DMS 273 treated with DMSO at 0.1 percent for 48 hours (cell line): ENCODE measurements at places on chromosomes 2 and 18.
A peak's percentile ranks its signal among the peaks of the same experiment; 100 is the strongest.

- no peak for DNase-seq
Observed at GRCh38 chr2:178380763-178381162, 70.2 kb downstream of the PRKRA start.

DNA sequence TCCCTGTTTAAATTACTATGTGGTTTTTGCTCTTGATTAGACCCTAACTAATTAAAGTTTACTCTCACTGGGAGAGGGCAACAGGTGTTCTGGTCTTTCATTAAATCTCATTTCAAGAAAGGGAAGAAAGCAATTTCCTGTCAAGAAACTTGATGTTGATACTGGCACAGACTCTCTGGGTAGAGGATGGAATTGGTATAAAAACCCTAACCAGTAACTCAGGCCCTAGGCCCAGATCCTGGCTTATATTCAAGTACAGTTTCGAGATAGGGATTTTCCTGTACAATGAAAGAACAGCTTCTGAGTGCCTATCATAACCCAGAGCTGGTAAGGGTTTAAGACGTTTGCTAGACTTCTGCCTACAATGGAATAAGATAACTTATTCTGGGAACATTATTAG is 61.6 kb upstream of the ACYP2 start:
- no peak for DNase-seq

GRCh38 chr2:100206731-100207255 is 64.4 kb upstream of the AFF3 start:
- no peak for DNase-seq

DNA sequence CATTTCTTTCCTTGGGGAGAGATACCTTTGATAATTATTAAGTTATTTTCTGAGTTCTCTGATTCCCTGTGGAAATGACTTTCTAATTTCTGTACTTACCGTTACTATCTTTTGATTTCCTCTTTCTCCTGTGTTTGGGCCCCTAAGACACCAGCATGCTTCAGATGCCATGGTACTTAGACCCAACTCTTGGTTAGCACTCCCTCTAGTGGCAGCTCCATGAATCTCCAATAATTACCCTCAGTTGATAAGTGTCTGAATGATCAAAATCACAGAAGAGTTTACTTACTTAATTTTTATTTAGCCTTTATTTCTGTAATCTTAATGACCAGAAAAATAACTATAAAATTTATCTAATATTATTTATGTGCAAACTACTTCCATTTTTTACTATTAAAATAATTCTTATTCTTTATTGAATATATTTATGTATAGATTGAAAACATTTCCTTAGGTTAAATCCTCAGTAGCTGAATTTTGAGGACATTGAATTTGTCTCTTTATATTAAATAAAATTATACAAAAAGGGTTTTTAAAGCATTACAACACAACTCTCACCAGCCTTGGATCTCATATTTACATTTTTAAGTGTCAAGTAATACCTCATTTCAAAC is 300.4 kb downstream of the KCNS3 start:
- peak; percentile 14 for DNase-seq

- no peak for DNase-seq
Observed at GRCh38 chr2:44932564-44933392, 8.7 kb upstream of the SIX3 start.

GRCh38 chr2:37366773-37367172 is 22.3 kb downstream of the QPCT start:
- no peak for DNase-seq

GRCh38 chr2:120576509-120577474 is 158.9 kb upstream of the GLI2 start:
- no peak for DNase-seq

DNA sequence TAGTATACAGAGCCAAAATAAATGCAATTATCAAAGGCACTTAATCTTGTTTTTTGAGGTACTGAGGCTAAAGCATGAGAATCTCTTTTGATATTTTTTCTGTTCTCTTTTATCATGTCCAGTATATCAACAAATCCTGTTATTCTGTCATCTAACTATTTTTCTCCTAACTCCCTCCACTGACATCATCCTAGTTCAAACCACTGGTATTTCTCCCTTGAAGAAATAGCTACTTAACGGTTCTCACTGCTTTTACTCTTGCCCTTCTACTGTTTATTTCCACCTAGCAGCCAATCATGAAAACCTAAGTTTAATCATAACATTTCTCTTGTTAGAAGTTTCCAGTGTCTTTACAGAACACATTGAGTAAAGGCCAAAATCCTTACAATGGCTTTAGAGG is 317.6 kb downstream of the GPD2 start:
- DNase-seq: no peak

DNA sequence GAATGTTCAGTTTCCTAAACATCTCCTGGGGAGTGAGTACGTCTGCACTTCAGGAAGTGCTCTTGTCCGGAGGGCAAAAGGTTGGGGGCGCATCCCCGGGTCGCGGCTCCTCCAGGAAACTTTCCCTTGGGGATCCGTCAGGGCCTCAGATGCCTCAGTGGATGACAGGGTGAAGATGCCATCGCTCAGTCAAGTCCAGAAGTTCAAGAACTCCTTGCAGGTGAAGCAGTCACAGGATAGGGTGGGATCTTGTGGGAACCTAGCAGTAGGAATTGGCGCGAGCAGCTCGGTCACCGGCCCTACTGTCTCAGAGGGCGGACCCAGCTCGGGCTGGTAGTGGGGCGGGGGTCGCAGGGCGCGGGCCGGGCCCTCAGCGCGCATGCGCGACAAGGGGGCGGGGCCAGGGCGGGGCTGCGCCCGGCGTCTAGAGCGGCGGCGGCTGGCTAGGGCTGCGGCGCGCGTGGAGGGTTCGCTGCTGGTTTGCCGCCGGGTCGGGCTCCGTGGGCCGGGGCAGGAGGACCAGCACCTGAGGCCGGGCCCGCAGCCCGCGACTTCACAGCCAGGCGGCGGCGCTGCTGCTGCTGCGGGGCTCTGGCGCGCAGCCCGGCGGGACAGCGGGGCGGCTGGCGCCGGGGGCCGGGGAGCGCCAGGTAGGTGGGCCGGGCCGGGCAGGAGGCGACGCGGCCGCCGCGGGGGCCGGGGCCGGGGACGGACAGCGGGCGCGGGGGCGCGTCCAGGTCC is at the start of gene INPP4A:
TSS of gene INPP4A (plus strand) at position 423 of the 741 bp plus-strand sequence. CDS start 75,191 bp downstream, outside the sequence.
- DNase-seq: no peak

GRCh38 chr18:5543773-5544389 is at the start of gene EPB41L3:
TSS of gene EPB41L3 (minus strand) at chr18:5543997. CDS start at chr18:5489183, 54,814 bp downstream.
- DNase-seq: no peak

- no peak for DNase-seq
Observed at GRCh38 chr18:9750606-9751304, 42.7 kb downstream of the RAB31 start.
